ENCODE measurements at places on chromosomes 6 and 20.
A peak's percentile ranks its signal among the peaks of the same experiment; 100 is the strongest.

- DNase-seq = peak; percentile 21
Measured at GRCh38 chr6:143107911-143108761, 47.4 kb downstream of the AIG1 start.

DNA sequence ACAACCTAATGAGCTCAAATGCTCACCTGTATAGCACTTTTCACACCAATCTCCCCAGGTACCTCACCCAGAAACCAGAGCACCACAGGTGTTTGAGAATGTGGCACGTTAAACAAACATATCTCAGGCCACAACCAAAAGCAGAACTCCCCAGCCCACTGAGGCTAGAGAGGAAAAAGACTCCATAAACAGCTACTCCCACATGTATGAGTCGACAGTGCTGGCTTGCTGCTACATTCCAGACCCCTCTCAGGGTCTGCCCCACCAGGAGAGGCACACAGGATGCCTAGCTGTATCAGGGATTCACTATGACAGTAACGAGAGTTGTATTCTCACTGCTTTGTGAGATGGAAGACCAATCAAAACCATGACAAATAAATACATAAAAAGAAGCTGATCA, 242.6 kb upstream of the ARID1B start:
- no peak for DNase-seq

DNA sequence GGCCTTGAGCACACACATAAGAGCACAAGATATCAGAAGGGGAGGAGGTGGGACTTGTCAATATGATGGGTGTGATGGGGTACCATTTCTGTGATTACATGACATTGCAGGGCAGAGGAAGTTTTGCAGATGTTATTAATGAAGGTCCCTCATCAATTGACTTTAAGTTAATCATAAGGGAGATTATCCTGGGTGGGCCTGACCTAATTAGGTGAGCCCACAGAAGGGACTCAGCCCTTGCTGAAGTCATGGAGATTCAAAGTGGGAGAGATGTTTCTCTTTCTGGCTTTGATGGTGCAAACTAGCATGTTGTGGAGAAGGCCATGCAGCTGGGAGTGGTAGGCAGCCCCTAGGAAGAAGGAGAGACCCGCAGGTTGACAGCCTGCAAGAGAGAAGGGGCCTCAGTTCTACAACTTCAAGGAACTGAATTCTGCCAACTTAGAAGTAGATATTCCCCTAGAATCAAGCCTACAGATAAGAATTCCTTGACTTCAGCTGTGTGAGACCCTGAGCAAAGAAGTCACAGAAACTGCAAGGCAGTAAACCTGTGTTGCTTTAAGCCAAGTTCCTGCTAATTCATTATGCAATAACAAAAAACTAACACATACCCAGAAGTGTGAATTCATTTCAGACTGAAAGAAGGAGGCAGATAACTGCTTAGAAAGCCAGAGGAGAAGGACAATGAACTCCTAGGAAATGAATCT, 131.3 kb downstream of the LRFN2 start:
- DNase-seq = no peak

- DNase-seq = no peak
Measured at GRCh38 chr6:8881663-8882062, 446.3 kb upstream of the SLC35B3 start.

GRCh38 chr20:45727044-45727443, 4.9 kb downstream of the SPINT4 start:
- no peak for DNase-seq

DNA sequence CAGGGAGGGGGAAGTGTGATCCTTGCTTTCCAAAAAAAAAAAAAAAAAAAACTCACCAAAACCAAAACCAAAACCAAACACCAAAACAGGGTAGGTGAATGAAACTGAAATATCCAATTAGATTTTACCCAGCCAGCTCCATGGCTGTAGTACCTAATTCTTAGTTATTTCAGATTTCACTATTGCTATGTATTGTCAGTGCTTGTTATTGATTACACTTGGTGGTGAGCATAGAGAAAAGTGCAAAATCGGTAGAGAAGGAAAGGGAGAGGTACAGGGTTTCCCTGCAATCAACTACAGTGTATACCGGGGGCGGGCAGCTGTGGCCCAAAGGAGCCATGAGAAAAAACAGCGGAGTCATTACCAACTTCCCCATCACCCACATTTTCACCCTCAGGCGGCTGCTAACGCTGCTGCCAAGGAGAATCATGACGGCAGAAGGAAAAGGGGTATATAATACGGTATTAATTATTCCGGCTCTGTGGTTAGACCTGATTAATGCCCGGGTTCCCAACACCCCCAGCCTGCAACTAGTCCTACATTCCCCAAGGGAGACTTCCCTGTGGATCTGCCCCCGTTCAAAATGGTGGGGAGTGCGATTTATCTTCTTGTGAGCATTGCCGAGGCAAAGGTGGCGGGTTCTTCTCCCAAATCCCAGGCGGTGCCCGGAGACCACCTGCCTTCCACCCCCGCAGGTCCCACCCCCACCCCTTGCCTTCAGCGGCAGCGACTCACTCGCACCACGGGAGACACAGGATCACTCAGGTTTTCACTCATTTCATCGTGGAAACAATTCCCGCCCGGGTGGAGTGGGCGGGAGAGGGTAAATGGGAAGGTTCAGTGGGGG, at the start of gene C6orf62:
C6orf62 (minus strand) TSS at position 30 of the 847 bp plus-strand sequence. CDS start 486 bp downstream, outside the sequence.
- no peak for DNase-seq

DNA sequence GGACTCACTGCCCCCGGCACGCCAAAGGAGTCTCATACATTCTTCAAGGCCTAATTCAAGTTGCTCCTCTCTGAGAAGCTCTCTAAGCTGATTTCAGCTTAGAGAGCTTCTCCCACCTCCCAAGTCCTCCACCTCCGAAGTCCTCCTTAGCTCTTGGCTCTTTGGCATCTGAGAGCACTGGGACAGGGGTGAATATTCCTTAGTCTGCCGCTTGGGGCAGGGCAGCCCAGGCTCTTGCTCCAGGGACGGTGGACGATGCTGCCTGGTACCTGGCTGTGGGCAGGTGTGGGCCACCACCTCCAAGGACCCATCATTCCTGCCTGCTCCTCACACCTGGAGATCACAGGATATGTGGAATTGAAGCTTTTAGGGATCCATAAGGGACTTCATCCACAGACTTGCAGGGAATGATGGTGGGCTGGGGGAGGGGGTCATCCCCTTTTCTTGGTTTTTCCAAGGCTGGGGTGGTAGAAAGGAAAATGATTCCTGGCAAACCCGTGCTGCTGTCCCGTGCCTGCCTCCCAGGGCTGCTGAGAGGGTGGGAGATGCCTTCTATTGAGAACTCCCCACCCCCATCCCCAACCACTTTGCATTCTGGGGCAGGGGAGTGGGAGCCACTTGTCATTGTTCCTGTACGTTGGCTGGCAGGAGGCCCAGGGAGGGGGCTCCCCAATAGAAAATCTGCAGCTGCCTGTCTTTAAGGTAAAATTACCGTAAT, 57.4 kb downstream of the ARHGAP40 start:
- DNase-seq = no peak
